ENCODE measurements at places on chromosomes 13 and 19.
A peak's percentile ranks its signal among the peaks of the same experiment; 100 is the strongest.

DNA sequence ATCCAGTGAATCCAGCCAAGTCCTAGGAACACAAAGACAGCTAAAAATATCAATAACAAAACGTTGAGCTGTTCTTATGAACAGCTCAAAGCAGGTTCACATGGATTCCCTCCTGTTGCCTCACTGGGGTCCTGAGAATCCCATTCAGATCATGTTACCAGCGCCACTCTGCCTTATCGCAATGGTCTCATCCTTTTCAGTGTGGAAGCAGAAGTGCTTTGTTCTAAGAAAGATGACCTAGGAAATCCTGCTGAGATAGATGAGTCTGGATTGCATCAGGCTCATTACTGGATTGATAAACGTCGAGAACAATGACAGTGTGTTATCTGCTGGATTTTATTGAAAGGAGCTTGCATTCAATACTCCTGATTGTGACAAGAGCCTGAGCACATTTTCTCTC is 87.0 kb downstream of the SLAIN1 start:
- no peak for DNase-seq

DNA sequence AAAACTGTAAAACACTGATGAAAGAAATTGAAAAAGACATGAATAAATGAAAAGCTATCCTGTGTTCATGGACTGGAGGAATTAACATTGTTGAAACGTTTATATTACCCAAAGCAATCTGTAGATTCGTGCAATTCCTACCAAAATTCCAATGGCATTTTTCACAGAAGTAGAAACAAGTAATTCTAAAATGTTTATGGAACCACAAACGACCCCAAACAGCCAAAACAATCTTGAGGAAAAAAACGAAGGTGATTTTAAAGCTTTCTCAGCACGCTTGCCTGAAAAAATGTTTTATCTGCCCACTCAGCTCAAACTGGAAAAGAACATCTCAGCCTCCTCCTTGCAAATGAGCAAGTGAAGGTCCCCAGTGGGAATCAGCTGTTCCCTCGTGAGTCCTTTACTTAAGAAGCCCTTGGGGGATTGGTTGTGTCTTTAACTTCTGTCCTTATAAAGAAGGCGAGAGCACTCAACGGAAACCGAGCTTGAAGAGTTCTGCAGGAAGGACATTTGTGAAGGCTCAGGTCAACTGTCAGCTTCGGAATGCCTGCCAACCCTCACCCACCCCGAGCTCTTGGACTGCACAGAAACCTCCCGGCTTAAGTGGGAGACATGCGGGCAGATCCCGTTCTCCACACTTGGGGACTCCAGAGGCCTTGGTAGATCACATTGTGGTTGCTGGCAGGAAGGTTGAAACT is 256.0 kb upstream of the IRS2 start:
- DNase-seq = no peak

GRCh38 chr19:34269968-34270621 is 15.7 kb downstream of the GARRE1 start:
- peak; percentile 43 for DNase-seq

GRCh38 chr19:42108527-42109389 is 23.5 kb downstream of the POU2F2 start:
- peak; percentile 83 for DNase-seq

GRCh38 chr13:34671137-34671536 is 270.9 kb upstream of the NBEA start:
- no peak for DNase-seq

- DNase-seq = no peak
Observed at GRCh38 chr13:65555962-65556361, 1674.2 kb downstream of the PCDH9 start.

DNA sequence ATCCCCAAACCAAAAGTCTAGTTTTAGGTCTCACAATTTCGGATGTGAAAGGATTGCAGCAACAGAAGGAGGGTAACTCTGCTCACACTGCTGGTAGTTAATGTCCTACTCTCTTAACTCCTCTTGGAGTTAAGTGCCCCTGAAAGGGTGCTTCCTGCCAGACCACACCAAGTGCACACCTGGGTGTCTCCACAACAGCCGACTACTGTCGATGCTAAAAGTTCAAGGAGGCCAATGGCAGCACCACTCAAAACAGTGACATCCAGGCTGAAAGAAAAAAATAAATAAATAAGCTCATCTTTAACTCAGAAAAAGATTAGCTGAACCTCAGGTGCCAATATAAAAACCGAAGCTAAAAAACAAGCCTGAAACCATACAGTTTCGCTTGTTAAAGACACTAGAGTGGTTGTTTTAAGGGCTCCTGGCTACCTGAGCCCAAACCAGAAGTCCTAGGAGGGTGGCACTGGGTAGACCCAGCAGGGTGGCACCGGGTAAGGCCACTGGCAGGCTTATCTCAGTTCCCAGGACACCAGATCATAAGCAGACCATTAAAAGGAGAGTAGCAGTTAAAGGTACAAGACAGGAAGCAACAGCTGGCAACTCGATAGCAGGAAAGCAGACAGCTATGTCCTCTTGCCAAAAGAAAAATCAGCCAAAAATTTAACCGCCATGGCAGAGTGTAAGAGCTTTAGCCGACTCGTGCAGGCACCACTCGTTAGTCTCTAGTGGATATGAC is 39.3 kb downstream of the BRD4 start:
- DNase-seq = no peak
